ENCODE measurements at places on chromosomes 16 and 17.

- no peak for DNase-seq
Observed at GRCh38 chr17:17073581-17074403, 31.5 kb downstream of the MPRIP start.

DNA sequence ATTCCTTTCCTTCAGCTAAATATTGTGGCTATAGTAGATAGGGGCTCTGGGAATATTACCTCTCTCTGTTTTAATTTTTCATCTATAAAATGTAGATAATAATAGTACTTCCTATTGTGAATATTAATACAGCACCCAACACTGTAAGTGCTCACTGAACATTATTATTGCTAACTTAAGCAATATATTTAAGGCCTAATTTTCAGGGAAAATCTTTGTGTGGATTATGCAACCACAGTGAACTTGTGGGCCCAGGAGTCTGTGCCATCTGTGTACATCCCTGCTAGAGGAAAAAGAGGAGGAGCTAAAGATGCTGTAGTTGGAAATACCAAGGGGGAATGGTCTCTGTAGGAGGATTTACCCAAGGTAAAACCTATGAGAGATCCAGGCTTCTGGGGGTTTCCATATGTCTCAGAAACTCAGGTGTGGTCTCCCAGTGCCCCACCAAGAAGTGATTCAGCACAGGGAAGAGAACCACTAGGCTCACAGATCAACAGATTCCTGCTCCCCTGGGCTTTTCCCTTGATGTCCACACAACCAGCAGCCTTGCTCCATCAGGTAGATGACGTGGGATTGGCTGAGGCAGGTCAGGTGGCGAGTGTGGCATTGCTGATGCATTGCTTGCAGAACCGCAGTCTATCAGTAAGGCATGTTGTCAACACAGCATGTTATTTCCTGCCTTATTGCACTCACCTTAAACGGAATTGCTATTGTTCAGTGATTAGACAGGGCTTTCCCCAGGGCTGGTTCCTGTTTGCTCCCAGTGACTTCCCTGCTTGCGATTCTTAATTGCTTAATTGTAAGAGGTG, 1.6 kb upstream of the N4BP1 start:
- no peak for DNase-seq

DNA sequence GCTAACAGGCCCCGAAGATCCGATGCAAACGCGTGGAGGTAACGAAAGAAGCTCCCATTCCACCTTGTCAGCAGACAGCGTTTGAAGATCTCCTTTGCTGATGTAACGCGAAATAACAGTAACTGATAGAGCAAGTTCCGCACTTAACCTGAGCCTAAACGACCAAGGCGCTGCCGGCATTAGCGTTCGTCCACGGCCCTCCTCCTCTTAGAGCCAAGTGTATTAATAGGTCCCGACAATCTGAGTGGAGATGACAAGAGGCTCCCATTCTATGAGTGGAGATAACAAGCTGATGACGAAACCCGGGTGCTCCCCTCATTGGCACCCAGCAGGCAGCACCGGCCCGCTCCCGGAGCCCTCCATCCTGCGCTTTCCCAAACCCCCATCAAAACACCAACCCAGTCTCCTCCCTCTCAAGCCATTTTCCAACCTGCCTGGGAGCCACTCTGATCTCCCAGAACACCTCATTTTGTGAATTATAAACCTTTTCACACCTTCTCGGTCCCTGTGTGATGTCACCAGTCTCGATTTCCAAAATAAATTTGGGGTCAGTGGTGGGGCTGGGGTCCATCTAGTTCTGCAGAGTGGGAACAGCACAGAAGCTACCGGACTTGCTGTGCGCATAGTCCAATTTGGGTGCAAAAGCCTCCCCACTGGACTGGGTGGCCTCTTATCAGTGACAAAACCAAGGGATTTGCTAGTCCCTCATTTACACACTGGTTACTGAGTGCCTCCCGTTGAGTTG, 35.4 kb upstream of the ARL4D start:
- no peak for DNase-seq

GRCh38 chr16:48608871-48609651, 919 bp downstream of the N4BP1 start:
- DNase-seq = no peak

DNA sequence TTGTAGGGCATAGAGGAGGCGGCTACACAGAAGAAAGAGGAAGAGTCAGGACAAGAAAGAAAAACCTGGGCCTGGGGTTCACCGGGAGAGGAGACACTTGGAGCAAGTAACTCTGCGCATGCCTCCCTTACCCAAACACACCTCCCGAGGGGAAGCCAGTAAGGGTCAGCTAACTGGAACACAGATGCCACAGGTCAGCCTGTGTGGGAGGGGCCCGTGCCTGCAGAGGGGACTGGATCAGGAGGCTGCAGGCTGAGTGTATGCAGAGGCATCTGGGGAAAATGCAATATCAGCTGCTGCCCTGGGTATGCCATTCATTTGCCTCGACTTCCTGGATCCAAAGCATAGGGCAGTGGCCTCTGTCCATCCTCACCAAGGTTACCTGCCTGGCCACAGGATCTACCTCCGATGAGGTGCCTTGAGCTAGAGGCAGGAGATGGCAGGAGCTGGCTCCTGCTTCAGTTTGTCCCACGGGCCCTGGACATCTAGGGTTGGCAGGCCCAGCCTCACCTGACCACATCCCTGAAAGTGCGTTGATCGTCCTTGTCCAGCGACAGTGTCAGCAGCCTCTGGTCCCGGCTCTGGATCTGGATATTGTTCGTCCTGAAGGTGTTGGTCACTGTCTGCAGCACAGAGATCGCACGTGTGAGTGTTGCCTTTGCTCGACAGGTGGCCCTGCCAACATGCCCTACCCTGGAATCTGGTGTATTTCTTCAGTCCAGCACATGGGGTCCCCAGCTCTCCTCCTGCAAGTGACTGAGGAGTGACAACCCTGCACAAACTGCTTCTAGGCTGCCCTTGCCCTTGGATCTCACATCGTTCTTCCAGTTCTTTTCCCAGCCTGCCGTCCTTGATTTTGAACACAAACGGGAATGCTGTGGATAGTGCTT, 4.6 kb upstream of the MFSD6L start:
- DNase-seq = no peak

DNA sequence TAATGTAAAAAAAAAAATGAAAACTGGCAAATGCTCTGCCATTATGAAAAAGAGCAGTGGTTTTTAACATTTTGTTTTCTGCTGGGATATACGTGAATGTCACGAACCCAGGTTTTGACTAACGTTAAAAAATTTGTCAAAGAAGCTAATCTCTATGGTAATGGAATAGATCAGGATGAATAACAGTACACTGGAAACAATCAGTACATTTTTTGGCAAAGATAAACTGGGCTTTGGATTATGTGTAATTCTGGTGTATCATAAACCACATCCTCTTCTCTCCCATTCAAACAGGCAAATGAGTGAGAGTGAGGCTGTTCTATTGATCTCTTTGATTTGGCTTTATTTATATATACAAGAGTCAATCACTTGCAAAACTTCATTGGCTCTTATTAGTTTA, 207.0 kb upstream of the IRX3 start:
- no peak for DNase-seq

- no peak for DNase-seq
Observed at GRCh38 chr16:66551348-66551759, 1.0 kb upstream of the CKLF start.

GRCh38 chr16:22322021-22322471, 24.8 kb downstream of the POLR3E start:
- no peak for DNase-seq

DNA sequence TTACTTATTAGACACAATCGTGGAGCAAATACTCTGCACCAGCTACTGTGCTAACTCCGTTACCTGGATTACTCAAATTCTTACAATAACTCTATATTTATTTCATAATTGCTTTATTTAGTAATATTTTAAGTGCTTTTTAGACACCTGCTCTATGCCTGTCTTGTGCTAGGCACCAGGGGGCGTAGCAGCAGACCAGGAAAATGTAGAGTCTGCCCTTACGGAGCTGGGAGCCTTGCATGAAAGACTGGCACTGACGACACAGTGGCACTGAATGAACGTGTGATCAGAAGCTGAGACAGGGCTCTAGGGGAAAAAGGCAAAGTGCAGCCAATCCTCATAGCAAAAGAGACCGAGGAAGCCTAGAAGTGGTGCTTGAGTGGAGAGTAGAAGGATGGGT, 486.5 kb downstream of the CDH13 start:
- no peak for DNase-seq

DNA sequence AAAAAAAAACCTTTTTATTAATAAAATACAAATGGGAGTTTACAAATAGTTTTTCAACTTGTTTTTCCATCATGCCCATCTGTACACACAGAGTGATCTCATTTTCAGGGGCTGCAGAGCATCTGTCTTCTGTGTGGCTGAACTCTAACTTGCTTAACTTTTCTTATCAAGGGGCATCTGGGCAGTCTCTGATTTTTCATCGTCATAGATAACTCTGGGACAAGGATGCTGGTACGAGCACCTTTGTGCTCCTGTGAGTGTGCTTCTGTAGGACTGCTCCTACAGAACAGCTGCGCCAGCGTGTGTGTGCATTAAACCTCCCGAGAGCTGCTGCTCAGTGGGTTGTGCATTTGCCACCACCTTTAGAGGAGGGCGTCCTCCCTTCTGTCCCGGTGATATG, 34.6 kb upstream of the TAC4 start:
- DNase-seq = no peak
